ENCODE measurements at places on chromosomes 12 and 14.

DNA sequence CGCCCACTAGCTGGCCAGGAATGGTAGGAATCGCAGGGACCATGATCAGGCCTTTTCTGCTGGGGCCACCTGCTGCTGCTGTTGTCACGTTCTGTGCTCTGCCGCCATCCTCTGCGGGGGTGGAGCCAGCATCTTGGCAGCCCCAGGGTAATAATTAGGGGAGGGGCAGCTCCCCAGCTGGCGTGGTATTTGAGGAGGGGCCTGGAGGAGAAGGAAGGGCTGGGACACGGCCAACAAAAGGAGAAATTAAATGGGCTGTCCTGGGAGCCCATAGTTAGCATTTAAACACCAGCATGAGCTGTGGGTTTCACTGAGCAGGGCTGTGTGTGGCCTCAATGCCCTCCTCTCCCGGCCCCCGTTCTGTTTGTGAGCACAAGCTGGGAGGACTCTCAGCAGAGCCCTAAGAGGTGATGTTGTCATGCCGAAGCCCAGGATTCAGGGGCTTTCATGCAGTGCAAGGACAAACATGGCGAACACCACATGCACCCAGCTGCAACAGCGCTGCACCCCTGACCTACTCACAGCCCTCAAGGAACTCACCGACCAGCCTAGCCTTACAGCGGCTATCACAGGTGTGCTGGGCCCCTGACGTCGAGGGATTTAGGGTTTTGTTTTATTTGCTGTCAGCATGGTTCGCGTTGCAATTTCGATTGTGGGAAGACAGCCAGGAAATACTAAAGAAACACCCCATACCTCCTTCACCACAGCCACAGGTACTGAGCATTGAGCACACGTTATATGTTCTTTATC, 324.3 kb downstream of the CACNA1C start:
- DNase-seq, result no peak

DNA sequence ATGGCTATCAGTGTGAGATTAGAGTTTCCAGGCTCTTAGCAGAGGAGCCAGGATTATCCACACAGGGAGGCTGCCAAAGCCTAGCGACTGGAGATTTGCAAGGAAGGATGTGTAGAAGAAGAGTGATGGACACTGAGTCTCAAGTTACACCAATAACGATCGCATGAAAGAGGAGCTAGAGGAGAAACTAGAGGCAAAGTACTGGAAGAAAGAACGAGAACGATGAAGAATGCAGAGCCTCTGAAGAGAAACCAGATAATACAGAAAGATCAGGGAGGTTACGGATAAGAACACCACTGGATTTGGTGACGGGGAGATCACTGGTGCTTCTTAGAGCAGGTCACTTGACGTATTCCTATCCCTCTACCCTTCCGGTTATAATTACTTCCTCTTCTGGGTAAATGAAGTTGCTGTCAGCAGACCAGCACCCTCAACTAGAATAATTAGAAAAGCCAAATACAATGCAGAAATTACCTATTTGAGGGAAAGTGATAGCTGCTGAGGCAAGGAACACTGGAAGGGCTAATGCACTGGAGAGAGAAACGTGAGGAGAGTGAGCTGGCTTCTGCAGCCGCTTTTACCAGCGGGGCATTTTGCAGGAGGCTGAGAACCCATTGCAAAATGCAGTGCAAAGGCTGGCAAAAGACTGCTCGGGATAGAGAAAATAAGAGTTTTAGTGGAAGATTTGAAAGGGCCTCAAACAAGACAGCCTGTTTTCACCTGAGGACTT, 93.1 kb upstream of the HIF1A start:
- peak; percentile 9 for DNase-seq

DNA sequence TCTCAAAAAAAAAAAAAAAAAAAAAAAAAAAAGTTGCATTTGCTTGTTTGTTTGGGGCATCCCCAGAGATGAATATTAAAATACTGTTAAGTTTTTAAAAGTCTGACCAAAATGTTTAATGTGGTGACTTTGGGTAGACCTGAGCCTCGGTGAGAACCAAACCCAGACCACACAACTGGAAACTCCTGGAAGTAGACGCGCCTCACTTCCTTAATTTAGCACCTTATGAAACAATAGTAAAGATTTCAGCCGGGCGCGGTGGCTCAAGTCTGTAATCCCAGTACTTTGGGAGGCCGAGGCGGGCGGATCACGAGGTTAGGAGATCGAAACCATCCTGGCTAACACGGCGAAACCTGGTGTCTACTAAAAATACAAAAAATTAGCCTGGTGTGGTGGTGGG, 9.3 kb downstream of the NFKBIA start:
- DNase-seq, result no peak

DNA sequence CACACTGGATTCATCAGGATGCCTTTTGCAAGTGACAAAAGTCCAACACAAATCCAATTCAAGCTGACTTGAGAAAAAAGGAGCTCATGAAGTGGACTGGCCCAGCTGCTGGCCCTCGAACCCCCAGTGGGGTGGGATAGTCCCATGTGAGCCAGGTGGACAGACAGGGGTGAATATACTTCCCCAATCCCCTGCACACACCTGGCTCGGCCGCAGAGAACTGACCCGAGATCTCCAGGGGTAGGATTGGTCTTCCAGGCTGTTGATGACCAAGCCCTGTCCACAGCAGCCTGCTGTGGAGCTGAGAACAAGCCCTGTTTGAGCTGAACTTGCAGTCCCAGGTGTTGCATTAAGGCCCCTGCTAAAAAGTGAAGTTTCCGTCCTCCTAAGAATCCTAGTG, 56.2 kb downstream of the TPCN1 start:
- no peak for DNase-seq

GRCh38 chr12:81143057-81143456, 65.2 kb downstream of the ACSS3 start:
- DNase-seq, result no peak

GRCh38 chr12:90510948-90511347, 444.0 kb downstream of the CCER1 start:
- DNase-seq, result no peak

DNA sequence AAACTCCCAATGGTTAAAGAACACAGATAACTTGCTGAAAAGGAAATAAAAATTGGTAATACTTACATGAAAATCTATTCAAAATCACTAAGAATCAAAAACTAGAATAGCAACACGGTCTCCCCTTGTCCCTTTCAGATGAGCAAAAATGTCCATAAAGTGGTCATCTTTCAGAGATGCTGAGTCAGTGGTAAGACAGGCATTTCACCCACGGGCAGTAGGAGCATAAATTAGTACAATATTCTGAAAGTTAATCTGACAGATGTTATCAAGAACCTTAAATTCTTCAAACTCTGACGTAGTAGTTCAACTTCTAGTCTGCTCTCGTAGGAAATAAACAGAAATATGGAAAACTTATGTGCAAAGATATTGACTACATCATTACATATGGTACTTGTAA, 33.1 kb upstream of the GNPNAT1 start:
- no peak for DNase-seq

All from hematopoietic multipotent progenitor cell treated with erythropoietin and hydrocortisone succinate and interleukin-3 and kit ligand, for 6 days (in vitro differentiated cells).